ENCODE measurements at places on chromosomes 1 and 21. TPM values are rescaled to one million over a fixed set of nuclear protein-coding genes. Genes with fewer than 3 reads are reported as not detected.

The CD247 gene
- total RNA-seq = not detected

The CFAP141 gene
- total RNA-seq = not detected

The ITLN1 gene
- not detected for total RNA-seq

The SPRR3 gene
- total RNA-seq = 51.4 TPM

The CFHR5 gene
- total RNA-seq = not detected

The MIXL1 gene
- total RNA-seq = not detected

The SAMSN1 gene
- not detected for total RNA-seq

The FABP3 gene
- not detected for total RNA-seq

The SYPL2 gene
- not detected for total RNA-seq

The CASQ2 gene
- not detected for total RNA-seq

The TMPRSS3 gene
- not detected for total RNA-seq

The TMEM50B gene
- total RNA-seq = 16.1 TPM

The TSTD1 gene
- total RNA-seq = 104 TPM

The FGR gene
- total RNA-seq = 0.64 TPM

The MCOLN2 gene
- 1.2 TPM for total RNA-seq

The MYOC gene
- total RNA-seq = not detected

The VSIG8 gene
- under 0.01 TPM for total RNA-seq

The E2F2 gene
- under 0.01 TPM for total RNA-seq

The KCNC4 gene
- 1.4 TPM for total RNA-seq

The DDAH1 gene
- total RNA-seq = 2.1 TPM

The SH3BGR gene
- total RNA-seq = 1.2 TPM

The CA6 gene
- total RNA-seq = not detected
